ENCODE measurements at places on chromosomes 3 and 15.

DNA sequence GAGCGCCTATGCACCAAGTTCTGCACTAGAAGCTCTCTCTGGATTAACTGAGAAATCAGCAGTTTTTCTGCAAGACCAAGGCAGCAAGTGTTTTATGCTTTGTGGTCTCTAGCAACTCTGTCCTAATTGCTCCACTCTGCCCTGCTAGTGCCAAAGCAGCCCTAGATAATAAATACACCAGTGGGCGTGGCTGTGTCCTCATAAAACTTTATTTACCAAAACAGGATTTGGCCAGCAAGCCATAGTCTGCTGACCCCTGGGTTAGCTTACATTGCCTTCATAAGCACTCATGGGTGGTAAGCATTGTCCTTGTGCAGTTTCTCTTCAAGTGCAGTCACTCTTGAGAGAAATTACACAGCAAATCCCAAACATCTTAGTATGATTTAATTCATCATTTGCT is 30.7 kb upstream of the SLC24A5 start:
- DNase-seq, result no peak

DNA sequence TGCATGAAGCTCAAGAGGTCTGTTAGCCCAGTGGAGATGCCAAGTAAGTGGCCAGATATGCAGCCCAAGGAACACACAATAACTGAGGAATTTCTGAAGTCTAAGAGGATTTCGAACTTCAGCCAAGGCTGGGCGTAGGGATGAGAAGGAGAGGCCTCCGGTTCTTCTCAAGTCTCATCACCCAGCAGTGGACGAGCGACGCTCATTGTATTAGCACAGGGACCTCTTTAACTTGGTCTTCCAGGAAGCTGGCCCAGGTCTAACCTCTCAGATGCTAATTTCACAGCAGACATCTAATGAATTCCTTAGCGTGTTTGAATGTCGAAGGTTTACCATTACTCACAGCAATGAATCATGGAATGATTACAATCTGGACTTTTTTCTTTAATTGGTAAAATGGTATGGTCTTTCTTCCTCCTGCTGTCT is 85.0 kb downstream of the HES1 start:
- no peak for DNase-seq

GRCh38 chr3:40355410-40355809 is 31.6 kb upstream of the ENTPD3 start:
- no peak for DNase-seq

DNA sequence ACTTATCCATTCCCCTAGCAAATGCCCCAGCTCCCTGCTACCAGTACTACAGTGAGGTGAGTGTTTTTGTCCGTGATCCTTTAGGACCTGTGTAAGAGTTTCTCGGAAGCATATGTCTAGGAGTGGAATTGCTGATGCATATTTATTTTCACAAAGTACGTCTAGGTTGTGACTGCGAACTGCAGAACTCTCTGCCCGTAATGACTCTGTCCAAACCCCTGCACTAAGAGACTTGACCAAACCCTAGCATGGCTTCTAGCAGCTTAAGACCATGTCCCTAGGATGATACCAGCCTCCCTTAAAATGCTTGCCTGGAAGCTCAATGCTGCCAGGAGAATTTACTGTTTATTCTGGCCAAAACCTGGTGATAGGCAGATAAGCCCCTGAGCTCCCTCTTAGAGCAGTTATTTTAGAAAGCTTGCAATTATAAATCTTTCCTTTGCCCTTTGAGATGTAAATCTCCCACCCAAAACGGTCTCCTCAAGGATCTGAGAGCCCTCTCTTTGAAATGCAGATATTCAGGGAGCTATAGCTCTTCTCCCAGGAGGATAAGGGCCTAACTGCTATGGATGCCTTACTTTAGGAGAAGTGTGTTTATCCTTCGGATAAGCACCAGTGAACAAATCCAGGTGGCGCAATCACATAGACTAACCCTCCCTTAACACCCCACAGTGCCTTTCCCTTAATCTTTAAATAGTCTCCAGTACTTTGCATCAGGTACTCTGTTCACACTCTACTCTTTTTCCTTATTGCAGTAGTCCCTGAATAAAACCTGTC is 14.7 kb upstream of the CA12 start:
- no peak for DNase-seq

DNA sequence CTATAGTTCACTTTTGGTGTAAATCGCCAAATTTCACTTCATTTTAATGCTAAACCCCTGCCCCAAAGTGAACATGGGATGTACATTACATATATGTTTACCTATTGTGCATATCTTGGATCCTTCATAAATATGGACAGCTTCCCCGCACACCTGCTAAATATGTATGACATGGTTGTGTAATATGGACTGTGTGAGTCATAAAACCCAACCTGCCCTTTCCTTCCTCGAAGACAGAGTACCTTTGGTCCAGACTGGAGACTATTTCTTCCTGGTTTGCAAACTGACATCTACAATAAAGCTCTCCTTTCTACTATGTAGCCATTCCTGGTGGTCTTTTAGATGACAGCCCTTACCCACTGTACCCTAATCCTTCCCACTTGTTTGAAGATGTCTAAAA is 12.4 kb downstream of the ACTC1 start:
- DNase-seq, result no peak

DNA sequence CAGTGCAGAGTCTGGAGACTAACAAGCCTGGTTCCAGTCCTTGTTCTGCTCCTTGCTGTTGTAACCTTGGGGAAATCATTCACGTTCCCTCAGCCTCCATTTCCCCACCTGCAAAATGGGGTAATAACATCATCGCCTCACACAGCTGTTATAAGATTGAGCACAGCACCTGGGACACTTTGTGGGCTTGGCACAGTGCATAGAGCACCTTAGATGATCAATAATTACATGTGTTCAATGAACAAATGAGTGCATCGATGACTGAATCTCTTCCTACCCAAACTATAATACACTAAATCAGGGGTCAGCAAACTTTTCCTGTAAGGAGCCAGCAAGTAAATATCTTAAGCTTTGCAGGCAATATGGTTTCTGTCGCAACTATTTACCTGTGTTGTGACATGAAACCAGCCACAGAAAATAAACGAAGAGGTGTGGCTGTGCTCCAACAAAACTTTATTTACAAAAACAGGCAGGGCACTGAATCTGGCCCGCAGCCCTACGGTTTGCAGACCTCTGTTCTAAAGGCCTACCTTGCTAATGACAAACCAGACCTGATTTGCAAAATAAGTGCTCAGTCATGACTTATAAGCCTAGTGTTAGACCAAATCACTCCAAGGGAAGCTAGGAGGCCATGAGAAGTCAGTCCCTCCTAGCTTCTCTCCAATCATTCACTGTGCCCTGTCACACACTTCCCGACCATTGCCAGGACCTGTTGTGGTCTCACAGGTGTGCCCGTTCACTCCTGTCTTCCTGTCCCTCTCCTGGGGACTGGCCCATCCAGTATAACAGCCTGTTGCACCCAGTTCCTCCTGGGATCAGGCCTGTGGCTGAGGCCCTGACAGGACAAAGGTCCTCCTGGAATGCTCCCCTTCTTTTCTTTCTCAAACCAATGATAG is 149.4 kb upstream of the WNT5A start:
- DNase-seq, result no peak

DNA sequence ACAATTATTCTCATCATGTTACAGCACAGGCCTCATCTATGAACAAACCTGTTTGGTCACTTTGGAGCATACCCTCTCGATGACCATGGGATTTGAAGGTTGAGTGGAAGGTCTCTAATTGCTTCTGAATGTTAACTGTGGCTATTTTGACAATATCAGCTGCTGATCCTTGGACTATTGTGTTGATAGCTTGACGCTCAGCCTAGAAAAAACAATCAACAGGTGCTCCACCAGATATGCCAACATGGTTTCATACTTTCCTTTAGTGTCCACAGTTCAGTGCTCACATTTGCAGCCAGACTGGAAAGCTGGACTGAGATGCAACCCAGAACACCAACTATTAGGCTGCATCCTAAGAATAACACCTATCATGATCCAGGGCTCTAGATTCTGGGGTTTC is 109.7 kb downstream of the POLQ start:
- DNase-seq, result no peak

DNA sequence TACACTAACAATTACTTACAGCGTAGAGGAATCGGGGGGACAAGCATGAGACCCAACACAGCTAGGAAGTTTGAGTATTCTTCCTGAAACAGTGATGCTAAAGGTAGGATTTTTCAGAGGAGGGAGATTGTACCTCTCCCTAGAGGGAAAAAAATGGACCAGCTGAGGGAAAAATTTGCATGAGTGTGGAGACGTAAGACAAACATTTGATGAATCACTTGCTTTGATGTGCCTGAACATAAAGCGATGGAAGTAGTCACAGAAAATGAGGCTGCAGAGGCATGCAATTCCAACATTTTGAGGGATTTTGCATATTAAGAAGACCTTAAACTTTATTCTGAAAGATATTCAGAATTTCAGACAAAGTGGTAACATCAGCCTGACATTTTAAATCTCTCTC is 102.2 kb downstream of the COL6A6 start:
- DNase-seq, result no peak

- peak; percentile 42 for DNase-seq
Observed at GRCh38 chr3:179072100-179072438, 460 bp upstream of the ZMAT3 start.

DNA sequence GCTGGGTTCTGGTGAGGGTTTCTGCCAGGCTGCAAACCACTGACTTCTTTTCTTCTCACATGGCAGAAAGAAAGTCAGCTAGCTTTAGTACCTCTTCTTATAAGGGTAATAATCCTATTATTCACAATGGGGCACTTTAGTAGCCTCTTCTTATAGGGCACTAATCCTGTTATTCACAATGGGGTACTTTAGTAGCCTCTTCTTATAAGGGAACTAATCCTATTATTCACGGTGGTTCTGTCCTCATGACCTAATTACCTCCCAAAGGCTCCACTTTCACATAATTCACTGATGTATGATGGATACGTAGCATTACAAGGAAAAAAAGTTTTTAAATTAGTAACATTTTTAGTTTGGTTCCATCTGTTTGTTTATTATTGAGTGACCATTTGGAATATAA is 671.3 kb downstream of the NSUN3 start:
- DNase-seq, result no peak

- DNase-seq, result no peak
Observed at GRCh38 chr15:86054338-86054737, 25.3 kb upstream of the AGBL1 start.

DNA sequence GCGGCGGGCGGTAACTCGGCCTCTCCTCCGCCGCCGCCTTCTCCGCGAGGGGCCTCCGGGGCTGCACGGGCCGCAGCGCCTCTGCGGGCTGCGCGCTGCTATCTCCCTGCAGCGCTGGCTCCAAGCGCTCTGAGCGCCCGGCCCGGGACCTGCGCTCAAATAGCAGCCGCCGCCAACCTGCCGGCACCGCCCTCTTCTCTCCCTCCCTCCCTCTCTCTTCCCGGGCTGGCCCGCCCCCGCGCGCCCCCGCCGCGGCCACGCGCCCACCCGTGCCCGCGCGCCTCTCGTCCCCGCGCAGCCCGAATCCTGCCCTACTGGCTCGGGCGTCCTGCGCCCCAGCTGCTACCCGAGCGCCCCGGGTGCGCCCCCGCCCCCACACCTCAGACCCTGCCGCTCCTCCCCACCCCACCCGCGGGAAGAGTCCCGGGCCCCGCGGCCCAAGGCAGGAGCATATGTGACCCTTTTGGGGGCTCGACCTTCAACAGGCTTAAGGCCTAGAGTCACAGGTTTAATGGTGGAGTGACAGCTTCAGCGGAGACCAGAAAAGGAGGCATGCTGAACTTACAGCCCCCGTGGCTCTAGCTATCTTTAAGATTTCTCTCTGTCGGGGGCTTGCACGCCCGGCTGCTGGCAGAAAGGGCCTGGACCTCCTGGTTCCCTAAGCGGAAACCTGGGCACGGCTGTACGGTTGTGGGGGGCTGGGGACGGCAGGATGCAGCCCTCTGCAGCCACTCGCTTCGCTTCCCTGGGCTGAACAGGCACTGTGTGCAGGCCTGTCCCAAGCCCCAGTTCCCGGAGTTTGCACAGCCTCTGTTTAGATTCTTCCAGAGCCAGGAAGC is at the start of gene CACNA2D2:
Gene CACNA2D2 (minus strand): TSS at position 131 of the 839 bp plus-strand sequence. CDS start 211 bp downstream, outside the sequence.
- peak; percentile 94 for DNase-seq

GRCh38 chr3:33391255-33391995 is 48.8 kb downstream of the UBP1 start:
- DNase-seq, result no peak

- no peak for DNase-seq
Observed at GRCh38 chr3:123346021-123346420, 102.9 kb downstream of the ADCY5 start.

DNA sequence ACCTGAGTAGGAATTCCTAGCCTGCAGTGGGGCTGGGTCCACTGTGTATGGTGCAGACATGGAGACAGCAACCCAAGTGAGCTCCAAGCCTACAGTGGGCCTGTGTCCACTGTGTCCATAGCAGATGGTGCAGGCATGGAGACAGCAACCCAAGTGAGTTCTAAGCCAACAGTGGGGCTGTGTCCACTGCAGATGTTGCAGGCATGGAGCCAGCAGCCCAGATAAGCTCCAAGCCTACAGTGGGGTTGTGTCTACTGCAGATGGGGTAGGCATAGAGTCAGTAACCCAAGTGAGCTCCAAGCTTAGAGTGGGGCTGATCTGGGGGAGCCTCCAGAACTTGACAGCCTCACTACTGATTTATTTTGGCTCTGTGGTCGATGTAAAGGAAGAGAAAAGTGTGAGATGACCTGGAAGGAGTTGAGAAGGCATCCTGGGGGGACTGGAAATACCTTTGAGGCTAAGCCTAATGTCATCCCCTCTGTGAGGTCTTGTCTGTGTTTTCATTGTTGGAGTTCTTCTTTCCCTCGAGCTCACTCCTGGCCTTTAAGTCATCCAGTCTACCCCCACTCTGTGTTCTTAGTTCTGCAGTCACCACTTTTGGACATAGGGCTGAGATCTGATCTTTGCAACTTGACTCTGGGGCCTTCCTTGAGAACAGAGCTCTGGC is 22.4 kb upstream of the IL16 start:
- DNase-seq, result no peak

DNA sequence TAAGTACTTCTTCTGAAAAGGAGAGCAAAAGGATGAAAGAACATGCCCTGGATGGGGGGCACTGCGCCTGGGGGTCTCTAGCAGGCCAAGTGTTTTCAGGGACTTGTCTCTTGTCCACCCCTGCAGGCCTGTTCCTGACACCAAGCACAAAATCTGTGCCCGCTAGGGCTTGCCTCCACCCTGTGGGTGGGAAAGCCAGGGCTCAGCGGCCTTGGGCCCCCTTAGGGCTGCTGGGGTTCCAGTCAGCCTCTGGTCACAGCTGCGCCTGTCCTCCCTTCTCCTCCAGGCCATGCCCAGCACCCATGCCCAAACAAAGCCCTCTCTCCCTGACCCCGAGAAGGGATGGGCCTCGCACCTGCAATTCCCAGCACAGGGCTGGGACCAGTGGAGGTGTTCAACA is 71.1 kb upstream of the TRPM1 start:
- no peak for DNase-seq

DNA sequence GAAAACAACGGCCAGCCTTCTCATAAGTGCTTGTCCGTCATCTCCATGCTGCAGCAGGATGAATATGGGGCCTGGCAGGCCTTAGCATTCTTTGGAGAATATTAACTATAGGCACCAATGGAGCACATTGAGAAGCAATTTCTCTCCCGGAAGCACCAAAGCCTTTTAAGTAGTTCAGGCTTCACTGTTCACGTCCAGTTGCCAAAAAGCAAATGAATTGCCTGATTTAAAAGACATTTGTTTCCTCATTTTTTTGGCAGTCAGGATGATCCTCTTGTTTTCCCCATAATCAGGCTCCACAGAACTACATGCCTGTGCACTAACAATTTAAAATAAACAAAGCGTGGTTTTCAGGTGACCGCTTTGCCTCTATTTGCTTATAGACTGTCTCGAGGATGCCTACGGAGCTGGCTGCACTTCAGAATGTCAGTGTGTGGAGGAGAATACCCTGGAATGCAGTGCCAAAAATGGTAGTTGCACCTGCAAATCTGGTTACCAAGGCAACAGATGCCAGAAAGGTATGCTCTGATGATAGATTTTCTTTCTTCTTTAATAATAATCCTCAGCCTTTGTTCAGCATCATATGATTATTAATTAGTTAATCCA is 725.2 kb upstream of the GOLIM4 start:
- no peak for DNase-seq

All from urothelium cell line (cell line).